ENCODE measurements at places on chromosomes 7 and 10.

DNA sequence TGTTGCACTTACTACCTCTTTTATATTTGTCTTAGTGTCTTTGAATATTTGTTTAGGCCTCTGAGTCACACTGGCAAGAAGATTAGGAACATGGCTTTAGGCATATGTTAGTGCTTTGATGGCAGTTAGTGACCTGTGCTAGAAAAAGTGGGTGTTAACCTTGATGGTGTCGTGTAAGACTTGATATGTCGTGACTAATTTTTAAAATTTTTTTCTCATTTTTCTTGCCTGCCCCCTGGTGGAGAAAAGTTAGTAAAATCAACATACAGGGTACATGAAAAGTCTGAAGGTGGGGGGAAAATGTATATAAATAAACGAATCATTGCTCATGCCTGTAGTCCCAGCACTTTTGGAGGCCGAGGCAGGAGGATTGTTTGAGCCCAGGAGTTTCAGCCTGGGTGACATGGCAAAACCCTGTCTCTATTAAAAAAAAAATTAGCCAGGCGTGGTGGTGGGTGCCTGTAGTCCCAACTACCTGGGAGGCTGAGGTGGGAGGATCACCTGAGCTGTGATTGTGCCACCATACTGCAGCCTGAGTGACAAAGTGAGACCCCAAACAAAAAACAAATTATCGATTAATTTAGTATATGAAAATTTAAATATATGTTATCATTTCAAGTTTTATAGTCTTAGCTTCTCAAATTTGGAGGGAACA is 44.6 kb downstream of the TAX1BP1 start:
- peak; percentile 15 for DNase-seq

GRCh38 chr7:87875151-87876039 is 765 bp downstream of the SLC25A40 start:
- DNase-seq, result peak; percentile 51

DNA sequence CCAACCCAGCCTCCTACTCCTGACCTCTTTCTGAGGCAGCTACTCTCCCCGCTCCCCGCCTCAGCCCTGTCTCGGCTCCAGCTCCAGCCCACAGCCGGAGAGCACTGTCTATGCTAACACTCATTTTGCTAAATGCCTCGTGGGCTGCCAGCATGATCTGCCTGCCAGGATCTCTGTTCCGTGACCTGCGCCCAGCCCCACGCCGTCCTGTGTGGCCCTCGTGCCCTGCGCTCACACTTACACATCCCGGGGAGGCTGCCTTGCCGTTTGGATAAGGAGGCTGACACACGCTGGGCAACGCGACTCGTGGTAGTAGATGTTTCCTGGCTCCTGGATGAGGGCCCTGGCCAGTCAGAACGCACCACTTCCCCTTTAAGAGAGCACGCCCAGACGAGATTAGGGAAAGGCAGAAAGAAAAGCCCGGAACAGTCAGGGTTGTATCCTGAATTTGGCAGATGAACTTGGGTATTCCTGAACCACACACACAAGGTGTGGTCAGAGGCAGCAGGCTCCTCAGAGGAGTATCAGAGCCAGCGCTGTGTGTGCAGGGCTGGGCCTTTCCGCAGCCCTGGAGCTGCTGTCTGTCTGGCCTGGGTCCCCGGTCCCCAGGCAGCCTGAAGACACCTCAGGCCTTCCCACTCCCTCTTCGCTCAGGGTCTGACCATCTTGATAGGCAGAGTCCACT is 97.7 kb upstream of the EFCAB10 start:
- DNase-seq, result peak; percentile 84

GRCh38 chr7:157441023-157441399 is 104.2 kb downstream of the DNAJB6 start:
- no peak for DNase-seq

DNA sequence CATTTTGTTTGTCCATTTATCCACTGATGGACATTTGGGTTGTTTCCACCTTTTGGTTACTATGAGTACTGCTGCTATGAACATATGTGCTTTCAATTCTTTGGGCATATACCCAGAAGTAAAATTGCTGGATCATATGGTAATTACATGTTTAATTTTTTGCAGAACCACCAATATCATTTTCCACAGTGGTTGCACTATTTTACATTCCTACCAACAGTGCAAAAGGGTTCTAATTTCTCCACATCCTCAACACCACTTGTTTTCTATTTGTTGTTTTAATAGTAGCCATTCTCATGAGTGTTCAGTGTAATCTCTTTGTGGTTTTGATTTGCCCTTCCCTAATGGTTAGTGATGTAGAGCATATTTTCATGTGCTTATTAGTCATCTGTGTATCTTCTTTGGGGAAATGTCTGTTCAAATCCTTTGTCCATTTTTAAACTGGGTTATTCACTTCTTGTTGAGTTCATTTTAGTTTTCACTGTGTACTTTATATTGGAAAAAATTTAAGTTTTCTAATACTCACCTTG is 101.9 kb downstream of the HIBADH start:
- DNase-seq, result no peak

Data from G401 (cell line).